Stimulated activated CD4-positive, alpha-beta T cell treated with anti-CD3 and anti-CD28 coated beads, Interleukin-15, amount 100 ng/mL, for 1 hour (primary cell): ENCODE measurements at places on chromosomes 4 and X.

DNA sequence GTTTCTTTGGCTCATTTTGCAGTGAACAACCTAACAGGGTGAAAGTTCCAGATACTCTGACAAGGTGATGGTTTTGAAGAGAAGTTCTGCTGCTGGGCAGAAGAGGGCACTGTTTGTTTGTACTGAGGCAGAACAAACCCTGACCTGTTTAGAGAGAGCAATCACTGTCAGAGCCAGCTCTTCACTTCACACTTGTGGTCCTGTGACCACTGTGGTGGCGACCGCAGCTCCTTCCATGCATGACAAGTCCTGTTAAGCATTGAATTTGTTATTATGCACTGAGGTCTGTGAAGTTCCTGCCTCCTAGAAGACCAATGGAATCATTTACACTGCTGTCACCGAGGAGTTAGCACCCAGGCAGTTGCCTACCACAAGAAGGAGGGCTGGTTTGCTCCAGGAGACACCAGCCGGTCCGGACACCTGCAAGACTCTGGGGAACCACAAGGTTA, 86.6 kb downstream of the ZNF330 start:
- DNase-seq: peak; percentile 1

DNA sequence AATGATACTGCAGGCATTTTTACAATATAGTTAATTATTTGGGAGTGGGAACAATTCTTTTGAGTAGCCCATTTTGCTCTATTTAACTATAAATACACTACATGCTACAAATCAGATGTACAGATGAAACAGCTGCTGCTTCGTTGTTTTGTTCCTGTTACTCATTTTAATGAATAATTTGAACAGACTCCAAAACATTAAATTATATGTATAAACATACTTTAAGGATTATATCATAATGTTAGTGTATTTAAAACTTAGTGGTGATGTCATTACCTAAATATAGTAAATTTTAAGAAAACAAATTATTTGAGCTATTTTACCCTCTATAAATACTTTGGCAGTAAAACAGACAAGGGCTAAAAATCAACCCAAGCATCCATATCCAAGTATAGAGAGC, 60.7 kb downstream of the GAB1 start:
- DNase-seq: no peak

- DNase-seq: no peak
These were observed 1.0 kb downstream of the NDST3 start for GRCh38 chr4:118035309-118035708.

GRCh38 chr4:150329373-150329772, 251.1 kb downstream of the DCLK2 start:
- no peak for DNase-seq

DNA sequence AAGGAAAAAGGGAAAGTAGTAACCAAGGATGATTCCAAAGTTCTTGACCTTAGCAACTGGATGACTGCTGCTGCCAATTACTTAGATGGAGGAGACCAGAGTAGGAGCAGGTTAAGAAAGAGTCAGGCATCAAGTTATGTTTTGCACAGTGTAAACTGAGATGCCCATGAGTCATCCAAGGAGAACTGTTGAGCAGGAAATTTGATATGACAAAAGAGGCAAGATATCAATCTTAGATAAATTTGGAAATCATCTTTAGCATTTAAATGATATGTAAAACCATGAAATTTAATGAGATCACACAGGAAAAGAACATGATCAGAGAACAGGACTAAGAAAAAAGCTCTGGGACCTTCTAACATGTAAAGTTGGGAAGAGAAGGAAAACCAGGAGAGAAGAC, 361.3 kb downstream of the OPHN1 start:
- no peak for DNase-seq

GRCh38 chr4:75878246-75878756, 24.0 kb downstream of the PPEF2 start:
- DNase-seq: no peak

DNA sequence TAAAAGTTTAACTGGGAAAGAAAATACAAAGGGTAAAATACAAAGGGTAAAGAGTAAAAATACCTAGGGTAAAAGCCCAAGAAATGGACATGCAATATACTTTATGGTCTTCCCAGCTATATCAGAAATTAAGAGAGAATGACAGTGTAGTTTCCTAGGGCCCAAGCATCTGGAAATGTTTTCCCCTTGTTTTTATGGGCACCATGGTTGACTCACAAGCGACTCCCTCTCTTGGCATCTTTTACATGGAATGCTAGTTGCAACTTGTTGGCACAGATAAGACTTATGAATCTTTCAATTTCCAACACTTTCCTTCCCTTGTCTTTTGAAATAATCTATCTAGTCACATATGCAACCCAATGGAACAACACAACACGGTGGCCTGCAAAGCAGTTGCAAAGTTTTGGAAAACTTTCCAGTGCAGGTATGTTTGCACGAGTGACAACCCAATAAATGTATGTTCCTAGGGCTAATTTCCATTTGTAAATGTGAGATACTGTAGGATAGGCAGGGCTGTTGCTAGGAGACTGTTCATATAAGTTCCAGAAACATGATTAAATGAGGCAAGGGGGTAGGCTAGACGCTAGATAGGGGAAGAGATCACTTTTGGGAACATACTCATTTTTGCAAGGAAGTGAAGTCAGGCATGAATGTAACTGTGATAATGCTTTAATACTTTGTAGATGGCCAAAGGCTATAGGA, 36.4 kb upstream of the CWH43 start:
- DNase-seq: no peak

- no peak for DNase-seq
These were observed 142.6 kb downstream of the EGF start for GRCh38 chr4:110055158-110055768.

DNA sequence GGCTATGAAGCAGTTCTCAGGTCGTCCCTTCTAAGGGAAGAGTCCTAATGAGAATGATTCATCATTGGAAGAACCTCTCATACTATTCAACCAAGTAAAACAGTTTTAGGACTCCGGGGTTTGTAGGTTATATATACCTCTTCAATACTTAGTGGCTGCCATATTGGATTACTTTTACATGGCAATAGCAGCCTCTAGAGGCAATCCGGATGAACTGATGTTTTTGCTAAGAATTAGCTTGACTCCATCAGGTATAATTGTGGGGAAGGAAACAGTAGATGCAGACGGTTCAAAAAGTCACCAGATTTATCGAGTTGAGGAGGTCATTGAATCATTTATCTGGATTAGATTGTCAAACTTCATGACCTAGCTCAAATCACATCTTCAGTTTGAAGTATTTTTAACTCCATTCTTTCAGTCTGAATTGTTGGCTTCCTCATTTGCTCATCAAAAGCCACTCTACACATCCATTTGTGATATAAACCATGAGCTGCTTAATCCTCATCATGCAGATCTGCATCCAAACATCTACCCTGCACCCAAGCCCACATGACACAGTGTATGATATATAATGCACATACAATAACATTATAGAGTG, 28.4 kb downstream of the GUCY1B1 start:
- no peak for DNase-seq

GRCh38 chr4:37970702-37971101, 10.5 kb downstream of the PTTG2 start:
- peak; percentile 58 for DNase-seq

GRCh38 chr4:148452970-148453369, 10.8 kb upstream of the NR3C2 start:
- no peak for DNase-seq

- DNase-seq: no peak
These were observed at the start of gene UCHL1 for GRCh38 chr4:41256740-41257256. Gene UCHL1 (plus strand): TSS chr4:41256928. CDS start chr4:41256977, 49 bp downstream.

GRCh38 chr4:138697851-138698250, 317.7 kb upstream of the NOCT start:
- no peak for DNase-seq

DNA sequence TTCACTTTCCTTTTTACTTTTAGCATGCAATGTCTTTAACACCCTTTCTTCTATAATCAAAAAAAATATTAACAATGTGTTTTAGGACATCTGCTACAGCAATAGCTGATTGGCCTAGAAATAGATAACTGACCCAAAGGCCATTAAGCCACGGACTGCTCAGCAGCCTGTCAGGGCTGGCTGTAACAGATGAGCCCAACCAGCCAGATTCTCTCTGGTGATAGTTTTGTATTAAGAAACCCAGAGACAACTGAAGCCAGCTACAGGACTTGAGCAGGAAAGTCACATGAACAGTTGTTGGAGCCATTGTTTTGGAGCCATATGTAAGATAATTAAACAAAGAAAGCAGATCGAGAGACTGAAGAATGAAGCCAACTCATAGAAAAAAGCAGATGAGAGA, 80.3 kb downstream of the DDIT4L start:
- no peak for DNase-seq

GRCh38 chrX:139826065-139827044, 106.5 kb downstream of the ATP11C start:
- DNase-seq: no peak

GRCh38 chr4:145697332-145697731, 17.4 kb downstream of the C4orf51 start:
- no peak for DNase-seq

DNA sequence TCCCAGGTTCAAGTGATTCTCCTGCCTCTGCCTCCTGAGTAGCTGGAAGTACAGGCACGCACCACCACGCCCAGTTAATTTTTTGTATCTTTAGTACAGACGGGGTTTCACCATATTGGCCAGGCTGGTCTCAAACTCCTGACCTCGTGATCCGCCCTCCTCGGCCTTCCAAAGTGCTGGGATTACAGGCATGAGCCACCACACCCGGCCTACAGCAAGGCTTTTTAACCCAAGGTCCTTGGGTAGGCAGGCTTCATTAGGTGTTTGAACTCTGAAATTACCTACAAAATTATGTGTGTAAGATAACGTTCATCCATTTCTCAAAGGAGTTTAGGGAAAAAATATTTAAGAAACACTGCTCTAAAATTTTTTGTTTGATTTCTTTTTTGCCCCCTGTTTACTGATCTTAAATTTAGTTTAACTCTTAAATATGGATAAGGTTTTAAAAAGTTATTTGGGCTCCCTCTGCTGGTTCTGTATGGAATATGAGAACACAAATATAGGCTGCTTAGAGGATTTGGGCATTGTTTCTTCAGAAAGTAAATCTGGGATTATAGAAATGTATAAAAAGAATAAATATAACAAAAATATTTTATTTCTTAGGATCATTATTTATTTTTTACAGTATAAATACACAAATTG, 92.8 kb downstream of the CBR4 start:
- no peak for DNase-seq

- no peak for DNase-seq
These were observed 17.5 kb upstream of the MAGEA10 start for GRCh38 chrX:152155766-152156310.

GRCh38 chr4:15242021-15242420, 185.8 kb upstream of the C1QTNF7 start:
- DNase-seq: no peak

DNA sequence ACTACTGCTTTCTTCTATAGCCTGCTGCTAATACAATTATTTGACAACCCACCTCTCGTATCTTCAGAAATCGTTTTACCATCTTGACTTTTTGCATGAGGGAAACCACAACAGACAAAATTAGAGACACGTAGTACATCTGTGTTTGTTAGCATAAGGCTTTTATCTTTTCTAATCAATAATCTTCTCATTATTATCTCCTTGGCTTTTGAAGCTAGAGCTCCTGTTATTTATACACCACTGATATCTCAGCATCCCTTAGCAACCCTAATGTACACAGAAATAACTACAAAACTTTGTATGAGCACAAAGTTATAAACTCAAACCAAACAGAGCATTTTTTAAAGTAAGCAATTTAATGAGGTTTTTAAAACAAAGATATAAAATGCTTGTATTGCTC, 39.7 kb downstream of the CORIN start:
- DNase-seq: no peak

- DNase-seq: no peak
These were observed 9.1 kb downstream of the LAMTOR3 start for GRCh38 chr4:99885063-99885664.

DNA sequence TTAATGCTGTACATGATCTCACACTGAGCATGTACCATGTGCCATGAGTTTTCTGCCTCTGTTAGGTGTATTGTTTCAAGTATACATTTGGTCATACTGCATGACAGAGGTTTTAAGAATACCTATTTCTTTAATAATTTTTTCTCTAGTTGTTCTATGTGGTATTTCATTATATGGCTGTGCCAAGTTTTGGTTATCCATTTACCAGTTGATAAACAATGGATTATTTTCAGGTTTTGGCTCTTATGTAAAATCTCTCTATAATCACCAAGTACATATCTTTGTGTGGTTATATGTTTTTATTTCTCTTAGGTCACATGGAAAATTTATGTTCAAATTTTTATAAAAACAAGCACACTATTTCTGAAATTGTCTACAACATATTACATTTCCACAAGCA, 221.9 kb downstream of the GPM6A start:
- no peak for DNase-seq

GRCh38 chr4:147480502-147480890, 401 bp upstream of the EDNRA start:
- DNase-seq: no peak

DNA sequence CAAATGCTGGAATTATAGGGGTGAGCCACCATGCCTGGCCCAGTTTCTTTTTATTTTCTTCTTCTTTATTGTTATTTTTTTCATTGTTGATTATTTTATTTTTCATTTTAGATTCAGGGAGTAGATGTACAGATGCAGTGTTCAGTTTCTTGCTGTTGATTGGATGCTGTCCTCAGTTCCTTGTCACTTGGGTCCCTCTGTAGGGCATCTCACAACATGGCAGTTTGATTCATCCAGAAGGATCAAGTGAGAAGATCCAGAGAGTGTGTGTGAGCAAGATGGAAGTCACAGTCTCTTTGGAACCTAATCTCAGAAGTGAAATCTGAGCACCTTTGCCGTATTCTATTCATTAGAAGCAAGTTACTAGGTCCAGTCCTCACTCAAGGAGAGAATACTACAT, 20.9 kb downstream of the HMGB3 start:
- DNase-seq: no peak

DNA sequence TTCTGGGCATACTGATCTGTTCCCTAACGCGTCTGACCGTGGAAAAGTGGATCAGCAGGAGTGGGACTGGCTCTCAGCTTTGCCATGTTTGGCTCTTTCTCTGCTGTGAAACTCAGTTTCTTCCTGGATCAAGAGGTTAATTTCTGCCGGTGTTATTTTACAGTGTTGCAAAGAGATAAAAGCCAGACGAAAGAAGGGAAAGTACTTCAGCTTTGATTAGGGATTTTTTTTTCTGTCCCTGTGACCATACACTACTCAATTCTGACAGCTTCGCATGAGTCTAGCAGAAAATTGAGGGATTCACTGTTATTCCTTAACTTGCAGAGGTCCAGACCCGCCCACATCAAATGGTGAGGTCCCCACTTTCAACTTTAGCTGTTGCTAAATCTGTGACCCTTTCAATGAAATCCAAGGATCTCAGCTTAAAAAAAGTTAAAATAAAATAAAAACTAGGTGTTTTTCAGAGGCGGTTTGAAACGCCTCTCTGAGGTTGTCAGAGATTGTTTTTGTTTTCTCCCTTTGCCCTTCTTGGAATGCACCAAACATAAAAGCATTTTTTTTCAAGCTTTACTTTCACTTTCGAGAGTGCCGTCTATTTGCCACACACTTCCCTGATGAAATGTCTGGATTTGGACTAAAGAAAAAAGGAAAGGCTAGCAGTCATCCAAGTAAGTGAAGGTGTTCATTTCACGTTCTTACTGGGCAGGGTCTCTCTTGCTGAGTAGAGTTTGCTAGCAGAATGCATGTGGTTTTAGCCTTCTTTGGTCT, at the start of gene TLR3:
TSS of gene TLR3 (plus strand) at position 576 of the 768 bp plus-strand sequence. CDS start 7,464 bp downstream, outside the sequence.
- no peak for DNase-seq
